Vagina (tissue), 2 donors: ENCODE measurements at places on chromosomes 7 and 10. TPM values are rescaled to one million over a fixed set of nuclear protein-coding genes. Genes with fewer than 3 reads are reported as not detected.

GRCh38 chr10:48224979-48225560, 49.4 kb downstream of the FRMPD2 start:
- DNase-seq: no peak

DNA sequence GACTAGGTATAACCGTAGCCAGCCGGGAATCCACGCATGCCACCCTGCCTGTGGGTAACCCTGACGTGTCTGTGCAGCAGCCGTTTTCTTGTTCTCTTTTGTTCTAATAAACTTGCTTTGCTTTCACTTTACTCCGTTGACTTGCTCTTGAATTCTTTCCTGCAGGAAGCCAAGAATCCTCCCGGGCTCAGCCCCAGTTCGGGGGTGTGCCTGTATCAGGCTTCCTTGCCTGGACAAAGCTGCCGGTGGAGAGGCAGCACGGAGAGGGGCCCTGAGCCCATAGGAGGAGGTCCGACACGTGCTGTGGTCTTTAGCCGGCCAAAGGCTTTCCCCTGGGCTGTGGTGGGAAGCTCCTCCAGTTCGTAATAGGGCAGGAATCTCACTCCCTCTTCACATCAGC, 256.5 kb upstream of the PPP2R2D start:
- no peak for DNase-seq

DNA sequence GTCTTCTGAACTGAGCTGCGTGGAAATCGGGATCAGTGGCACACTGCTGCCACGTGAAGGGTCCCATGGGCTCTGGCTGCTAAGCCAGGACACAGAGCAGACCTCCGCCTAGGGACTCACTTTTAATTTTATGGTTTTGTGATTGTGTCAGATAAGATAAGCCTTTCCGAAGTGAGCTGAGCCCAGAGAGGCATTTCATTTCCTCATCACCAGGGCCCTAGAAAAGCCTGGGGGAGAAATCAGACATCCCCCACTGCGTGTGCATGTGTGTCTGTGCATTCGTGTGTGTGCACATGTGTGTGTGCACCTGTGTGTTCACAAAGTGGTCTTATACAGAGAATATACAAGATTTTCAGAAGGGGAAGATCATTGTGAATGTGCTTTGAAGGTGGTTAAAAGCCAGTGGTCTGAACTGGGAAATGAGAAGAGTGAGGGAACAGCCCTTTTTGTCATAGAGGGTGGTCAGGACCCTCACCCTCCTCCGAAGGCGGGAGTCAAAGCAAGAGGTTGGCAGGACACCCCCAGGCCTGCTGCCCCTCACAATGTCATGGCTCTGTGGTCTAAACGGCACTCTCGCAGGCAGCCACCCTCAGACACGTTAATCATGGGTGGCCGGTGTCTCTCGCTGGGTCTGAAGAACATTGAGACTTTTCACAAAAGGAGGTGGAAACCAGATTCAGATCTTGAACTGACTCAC, 176.1 kb upstream of the PFKP start:
- DNase-seq: no peak

DNA sequence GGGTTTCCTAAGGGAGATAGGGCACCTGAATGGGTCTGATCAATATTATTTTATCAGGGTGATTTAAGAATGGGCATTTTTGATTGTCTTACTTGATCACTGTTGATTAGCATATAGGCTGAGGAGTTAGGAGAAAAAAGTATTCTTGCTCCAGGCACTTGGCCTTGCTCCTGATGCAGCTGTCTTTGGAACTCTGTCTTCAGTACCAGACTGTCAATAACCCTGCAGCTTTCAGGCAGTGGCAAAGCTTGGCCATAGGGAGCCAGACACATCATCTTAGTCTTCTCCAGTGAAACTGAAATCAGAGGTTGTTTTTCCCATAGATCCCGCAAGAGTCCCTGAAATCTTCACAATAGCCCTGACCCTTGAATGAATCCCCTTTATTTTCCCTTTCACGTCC, 47.2 kb downstream of the EXOC4 start:
- no peak for DNase-seq

SPDYE16 gene
- total RNA-seq: not detected

- no peak for DNase-seq
Observed at GRCh38 chr7:83941300-83941699, 253.3 kb downstream of the SEMA3A start.

GRCh38 chr7:44740055-44740454, 8.6 kb upstream of the ZMIZ2 start:
- DNase-seq: no peak
